Osteocyte (in vitro differentiated cells): ENCODE measurements at places on chromosomes 7 and 10. TPM values are rescaled to one million over a fixed set of nuclear protein-coding genes. Genes with fewer than 3 reads are reported as not detected.

DNA sequence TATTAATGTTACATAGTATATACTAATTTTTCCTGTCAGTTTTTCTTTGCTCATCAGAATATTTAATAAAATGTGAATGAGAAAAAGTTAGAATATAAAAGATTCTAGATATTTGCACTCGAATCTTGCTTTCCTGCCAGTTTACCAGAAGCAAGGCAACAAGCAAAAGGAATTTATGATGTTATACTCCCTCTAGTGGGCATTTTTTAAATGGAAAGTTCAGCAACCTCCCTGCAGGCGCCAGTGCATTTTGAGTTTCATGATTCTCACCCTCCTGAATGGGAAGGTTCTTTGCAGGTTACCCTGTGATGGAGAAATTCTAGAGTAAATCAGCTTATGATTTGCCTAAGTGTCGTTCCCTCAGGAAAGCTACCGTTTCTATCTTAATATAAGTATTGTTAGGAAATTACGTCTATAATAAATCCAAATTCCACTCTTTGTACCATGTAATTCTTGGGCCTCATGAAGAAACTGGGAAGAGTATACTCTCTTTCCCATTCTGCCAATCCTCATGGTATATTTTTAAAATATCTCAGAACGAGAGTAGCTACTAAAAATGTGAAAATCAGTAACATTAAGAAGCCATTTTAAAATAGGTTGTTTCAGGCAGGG lies 350.0 kb downstream of the CRPPA start:
- H3K4me1 ChIP-seq: peaks cover 16% of the 10 kb centered on the region
- no peak overlapping the region for H3K4me3 ChIP-seq
- no peak for DNase-seq
- H3K36me3 ChIP-seq: no peaks in the 10 kb centered on the region

DNA sequence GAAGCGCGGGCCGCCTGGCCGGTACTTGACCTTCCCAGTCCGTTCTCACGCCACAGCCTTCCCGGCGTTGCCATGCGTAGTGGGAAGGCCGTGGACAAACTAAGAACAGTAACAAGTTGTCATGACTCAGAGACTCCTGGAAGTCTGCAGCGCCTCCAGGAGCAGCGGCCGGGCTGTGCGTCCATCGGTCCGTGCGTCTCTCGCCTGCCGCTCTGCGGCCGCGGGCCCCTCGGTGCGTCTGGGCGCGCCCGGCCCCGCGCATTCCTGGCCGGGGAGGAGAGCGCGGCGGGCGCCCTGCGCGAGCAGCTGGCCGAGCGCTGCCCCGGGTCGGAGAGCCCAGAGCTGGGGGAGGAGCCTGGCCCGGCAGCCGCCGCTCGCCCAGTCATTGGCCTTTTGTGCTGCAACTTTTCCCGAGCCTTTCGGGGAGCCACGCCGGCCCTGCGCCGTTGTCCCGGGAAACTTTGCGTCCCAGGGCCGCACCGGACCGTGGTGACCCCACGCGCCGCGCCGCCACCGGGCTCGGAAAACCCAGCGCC lies 123.7 kb downstream of the TACC2 start:
- H3K4me1 ChIP-seq: peaks cover 50% of the 10 kb centered on the region
- peak overlapping the region; percentile 83 for H3K4me3 ChIP-seq
- no peaks in the 10 kb centered on the region for H3K36me3 ChIP-seq
- peak overlapping the region; percentile 95 for H3K27ac ChIP-seq
- no peaks in the 10 kb centered on the region for H3K27me3 ChIP-seq

GRCh38 chr10:87860816-87861403 lies 2.4 kb downstream of the KLLN start:
- no peak for DNase-seq
- H3K4me3 ChIP-seq: peak overlapping the region; percentile 95
- peak overlapping the region; percentile 4 for H3K27ac ChIP-seq
- H3K4me1 ChIP-seq: peaks cover 7% of the 10 kb centered on the region
- H3K27me3 ChIP-seq: no peaks in the 10 kb centered on the region
- no peaks in the 10 kb centered on the region for H3K36me3 ChIP-seq

DNA sequence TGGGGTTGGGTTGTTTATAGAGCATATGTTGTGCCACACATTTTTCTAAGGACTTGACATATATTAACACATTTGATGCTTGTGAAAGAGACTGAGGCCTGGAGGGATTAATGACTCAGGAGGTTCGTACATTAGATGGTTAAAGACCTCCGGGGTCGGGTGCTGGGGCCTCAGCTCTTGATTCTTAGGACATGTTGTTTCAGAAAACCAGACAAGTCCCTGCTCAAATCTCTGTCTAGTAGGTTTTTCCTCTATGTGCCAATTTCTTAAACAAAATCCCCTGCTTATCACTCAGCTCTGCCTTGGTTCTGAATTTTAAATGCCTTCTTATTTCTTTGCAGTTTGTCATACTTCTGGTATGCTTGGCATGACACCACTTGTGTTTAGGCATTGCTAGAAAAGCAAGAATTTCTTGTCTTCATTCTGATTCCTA lies 5.8 kb downstream of the UPP1 start:
- H3K36me3 ChIP-seq: peaks cover 38% of the 10 kb centered on the region
- DNase-seq: peak; percentile 46
- H3K27me3 ChIP-seq: no peaks in the 10 kb centered on the region
- peaks cover 67% of the 10 kb centered on the region for H3K4me1 ChIP-seq

Gene CRHR2
- total RNA-seq: not detected in 2 replicates

Gene EFCAB10
- total RNA-seq: not detected in 2 replicates

GRCh38 chr10:80526742-80527141 lies 11.0 kb upstream of the SH2D4B start:
- no peaks in the 10 kb centered on the region for H3K4me1 ChIP-seq
- DNase-seq: no peak
- H3K27ac ChIP-seq: no peak overlapping the region
- no peak overlapping the region for H3K4me3 ChIP-seq
- peaks cover 2% of the 10 kb centered on the region for H3K27me3 ChIP-seq

Gene EPHB6
- total RNA-seq: 13.7 and 14.7 TPM in 2 replicates

DNA sequence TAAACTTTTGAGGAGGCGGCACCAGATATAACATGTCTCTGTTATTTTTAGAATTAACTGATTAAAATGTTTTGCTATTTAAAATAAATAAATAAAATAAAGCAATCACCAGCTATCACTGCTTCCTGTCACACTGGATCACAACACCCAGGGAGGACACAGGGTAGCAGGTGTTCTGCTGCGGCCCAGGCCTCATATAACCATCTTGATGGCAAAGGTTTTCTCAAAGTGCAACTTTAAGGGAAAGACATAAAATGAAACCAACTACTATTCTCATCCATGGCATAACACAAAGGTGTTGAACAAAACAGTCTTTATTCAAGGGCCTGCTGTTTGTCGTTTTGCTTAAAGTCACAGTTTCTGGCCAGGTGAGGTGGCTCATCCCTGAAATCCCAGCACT lies 23.2 kb downstream of the GPER1 start:
- no peak for DNase-seq
- no peak overlapping the region for H3K4me3 ChIP-seq
- no peaks in the 10 kb centered on the region for H3K27me3 ChIP-seq
- peak overlapping the region; percentile 50 for H3K27ac ChIP-seq
- H3K36me3 ChIP-seq: peaks cover 5% of the 10 kb centered on the region
- H3K4me1 ChIP-seq: peaks cover 10% of the 10 kb centered on the region

- no peaks in the 10 kb centered on the region for H3K36me3 ChIP-seq
- H3K4me1 ChIP-seq: no peaks in the 10 kb centered on the region
- no peak overlapping the region for H3K4me3 ChIP-seq
- no peak overlapping the region for H3K27ac ChIP-seq
- no peak for DNase-seq
Observed at GRCh38 chr10:22369434-22370072, 24.3 kb downstream of the SPAG6 start.

DNA sequence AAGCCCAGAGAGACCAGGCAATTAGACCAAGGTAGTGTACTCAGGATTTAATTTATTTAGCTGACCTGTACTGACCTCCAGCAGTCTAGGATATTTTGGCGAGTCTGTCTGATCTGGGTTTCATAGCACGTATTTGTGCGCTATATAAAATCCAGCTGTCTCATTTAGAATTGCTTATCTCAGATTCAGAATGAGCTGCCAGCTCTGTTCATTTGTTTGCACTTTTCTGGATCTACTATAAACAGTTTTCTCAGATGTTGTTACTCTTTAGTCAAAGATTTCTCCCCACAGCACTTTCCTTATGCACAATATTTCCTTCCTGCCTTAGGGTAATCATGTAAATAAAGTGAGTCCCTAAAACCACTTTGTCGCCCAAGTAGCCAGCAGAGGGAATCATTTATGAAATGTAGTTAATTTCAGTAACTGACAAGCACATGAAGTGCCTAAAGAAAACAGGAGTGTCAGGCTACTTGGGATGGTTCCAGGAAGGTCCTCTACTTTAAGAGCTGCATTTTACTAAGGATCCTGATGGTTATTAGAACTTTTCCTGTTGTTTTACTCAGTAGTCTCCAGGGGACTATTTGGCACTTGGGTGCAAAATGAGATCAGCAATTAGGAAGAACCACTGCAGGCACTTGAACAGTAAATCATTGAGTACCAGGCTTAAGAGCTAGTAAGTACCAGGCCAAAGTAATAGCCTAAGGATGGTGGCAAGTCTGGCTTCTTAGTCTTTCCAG lies 226.4 kb downstream of the TWIST1 start:
- DNase-seq: no peak
- no peak overlapping the region for H3K27ac ChIP-seq
- H3K36me3 ChIP-seq: no peaks in the 10 kb centered on the region
- H3K4me1 ChIP-seq: peaks cover 5% of the 10 kb centered on the region
- no peak overlapping the region for H3K4me3 ChIP-seq
- no peaks in the 10 kb centered on the region for H3K27me3 ChIP-seq
